Stimulated activated CD8-positive, alpha-beta memory T cell treated with anti-CD3 and anti-CD28 coated beads, Interleukin-4, amount 100 ng/mL, for 1 hour (primary cell): ENCODE measurements at places on chromosomes 3 and 15.

GRCh38 chr3:15815696-15816095 is 17.9 kb upstream of the ANKRD28 start:
- no peak for DNase-seq

DNA sequence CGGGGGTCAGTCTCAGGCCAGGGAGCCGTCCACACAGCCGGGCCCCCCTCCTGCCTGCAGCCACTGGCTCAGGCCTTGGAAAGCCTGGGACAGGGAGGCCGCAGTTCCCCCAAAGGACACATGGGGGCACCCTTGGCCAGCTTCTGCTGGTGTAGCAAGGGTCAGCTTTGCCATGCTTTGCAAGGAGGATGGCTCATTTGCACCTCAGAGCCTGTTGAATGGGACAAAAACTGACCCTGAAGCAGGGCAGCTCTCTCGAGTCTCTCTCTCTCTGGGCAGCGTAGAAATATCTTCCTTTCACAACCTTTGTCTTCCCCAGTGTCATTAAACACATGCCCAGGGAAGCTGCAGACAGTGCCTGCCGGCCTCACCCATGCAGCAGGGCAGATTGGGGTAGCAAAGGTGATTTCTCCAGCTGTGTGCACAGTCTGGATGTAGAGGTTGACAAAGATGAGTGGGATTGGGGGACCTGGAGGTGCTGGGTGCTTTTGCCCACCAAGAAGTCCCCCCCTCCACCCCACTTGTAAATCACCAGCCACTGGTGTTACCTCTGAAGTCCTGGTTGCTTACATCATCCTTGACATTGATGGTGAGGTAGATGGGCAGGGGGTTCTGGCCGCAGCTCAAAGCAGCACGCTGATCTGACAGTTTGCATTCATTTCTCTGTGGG is 17.4 kb upstream of the EHD4 start:
- DNase-seq = peak; percentile 60

GRCh38 chr3:170033489-170033888 is 4.3 kb upstream of the GPR160 start:
- DNase-seq = no peak

- DNase-seq = no peak
Observed at GRCh38 chr3:41362638-41363559, 163.6 kb downstream of the CTNNB1 start.

DNA sequence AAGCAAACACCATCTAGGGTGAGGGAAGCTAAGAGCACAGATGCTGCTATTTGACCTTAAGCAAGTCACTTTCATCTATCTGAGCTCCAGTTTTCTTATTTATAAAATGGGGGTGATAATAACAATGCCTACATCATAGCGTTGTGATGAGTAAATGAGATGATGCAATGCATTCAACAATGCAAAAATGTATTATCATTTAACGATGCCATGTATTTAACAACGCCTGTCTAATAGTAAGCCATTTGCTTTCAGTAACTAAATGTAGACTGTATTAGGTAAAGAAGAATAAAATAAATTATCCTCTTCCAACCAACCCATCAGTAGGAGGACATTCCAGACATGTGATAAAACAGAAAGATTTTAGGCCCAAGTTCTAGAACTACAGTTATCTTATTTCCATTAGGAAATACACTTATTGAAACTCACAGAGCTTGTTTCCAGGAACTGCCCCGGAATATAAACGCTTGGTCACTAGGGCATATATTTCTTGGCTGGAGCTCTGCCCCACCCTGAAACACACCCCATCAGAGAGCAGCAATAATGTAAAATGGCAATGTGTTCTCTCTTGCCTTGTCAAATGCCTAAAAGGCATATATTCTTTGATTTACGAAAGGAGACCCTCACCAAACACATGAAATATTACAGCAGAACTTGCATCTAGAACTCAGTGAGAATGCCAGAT is 128.3 kb downstream of the LIPC start:
- no peak for DNase-seq

- DNase-seq = no peak
Observed at GRCh38 chr3:145088917-145089316, 1072.1 kb downstream of the PLOD2 start.

DNA sequence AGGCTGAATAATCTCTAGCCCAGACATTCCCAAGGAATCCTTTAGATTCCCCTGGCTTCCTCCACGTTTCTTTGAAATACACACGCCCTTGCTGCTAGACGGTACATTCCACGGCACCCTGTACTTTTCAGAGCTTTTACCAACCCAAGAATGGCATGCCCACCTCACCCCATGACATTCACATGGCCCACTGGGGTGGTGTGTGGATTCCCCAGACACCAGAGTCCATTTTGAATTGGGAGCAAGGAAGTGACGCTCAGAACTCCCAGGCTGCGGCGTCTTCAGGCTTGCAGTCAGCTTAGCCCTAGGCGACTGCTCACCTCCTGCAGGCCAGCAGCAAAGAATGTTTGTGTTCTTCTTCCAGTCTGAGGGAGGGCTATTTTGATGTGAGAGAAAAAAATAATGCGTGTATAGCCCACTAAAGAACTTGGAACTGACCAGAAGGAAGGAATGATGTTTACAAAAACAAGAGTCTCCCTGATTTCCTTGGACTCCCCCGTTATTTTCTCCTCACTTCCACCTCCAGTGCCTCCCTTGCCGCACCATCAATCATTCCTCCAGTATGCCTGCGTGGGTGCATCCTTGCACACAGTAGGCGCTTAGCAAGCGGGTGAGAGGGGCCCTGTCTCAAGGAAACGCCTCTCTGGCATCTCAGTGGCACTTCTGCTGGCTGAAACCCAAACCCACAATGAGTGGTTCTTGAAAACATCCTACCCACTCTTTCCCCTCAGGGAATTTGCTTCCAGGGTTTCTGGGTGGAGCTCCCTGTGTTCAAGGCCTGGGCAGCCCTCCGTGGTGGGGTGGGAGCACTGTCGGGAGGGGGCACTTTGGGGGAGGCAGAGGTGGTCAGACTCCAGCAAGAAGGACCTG is 59.9 kb downstream of the SMAD6 start:
- DNase-seq = no peak

- DNase-seq = no peak
Observed at GRCh38 chr3:139477710-139478640, 1.7 kb upstream of the RBP2 start.

DNA sequence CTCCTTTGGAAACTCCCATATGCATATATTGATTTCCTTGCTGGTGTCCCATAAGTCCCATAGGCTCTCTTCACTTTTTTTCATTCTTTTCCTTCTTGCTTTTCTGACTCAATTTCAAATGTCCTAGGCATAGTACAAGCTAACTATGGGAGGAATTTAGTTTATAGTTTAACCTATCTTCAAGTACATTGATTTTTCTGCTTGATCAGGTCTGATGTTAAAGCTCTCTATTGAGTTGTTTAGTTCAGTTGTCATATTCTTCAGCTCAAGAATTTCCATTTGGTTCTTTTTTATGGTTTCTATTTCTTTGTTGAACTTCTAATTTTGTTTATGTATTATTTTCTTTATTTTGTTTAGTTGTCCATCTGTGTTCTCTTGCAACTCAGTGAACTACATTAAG is 121.3 kb upstream of the MNS1 start:
- DNase-seq = no peak

DNA sequence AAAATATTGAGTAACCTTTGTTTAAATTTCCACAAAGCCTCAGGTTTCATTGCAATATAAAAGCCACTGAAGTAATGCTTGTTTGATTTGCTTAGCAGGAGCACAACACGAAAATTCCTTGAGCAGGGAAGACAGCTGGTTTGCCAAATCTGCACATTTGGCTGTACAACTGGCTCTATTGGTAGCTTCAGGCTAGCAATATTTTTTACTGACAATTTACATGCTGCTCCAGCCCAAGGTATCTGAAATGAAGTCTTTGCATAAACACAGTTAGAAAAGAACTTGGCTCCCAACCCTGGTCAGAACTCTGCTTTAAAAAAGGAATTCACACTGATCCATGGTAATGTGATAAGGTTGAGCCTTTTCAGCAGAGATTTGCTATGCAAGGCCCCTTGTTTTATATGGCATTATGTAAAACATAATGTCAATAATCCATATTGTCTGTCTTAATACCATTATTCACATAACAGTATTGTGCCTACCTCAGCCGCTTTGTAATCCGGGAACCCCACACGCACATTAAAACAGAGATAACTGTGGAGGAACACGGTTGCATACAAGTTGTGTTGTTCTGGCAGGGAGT is 55.7 kb upstream of the CHL1 start:
- no peak for DNase-seq

DNA sequence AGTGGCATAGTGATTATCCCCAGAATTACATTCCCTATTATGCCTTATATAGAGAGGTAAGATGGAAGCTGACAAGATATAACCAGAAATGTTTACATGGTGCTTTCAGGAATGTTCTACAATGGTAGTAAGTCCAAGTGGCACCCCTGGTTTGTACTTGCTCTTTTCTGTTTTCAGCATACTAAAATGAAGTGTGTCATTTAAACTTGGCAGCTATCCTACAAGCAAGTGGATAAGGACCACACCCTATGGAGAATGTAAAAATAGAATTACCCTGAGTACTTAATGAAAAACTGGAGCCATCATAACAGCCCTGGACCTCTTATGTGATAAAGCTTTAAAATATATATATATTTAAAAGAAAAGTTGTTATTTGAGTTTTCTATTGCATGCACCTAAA is 1012.7 kb upstream of the CADM2 start:
- no peak for DNase-seq

DNA sequence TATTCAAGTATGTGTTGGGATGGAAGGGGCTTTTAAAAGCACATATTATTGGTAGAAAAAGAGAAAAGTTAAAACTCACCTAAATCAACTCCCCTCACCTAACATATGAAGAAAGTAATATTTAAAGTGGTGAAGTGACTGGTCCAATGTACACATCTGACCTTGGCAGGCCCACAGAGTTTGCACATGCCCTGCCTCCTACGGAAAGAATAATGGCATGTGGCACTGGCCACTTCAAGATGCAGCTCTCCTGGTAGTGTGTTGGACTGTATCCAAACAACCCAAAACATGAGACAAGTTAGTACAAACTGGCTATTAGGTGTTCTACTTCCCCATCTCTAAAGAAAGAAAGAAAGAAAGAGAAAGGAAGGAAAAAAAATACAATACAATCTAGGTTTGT is 117.1 kb downstream of the MECOM start:
- no peak for DNase-seq
